ENCODE measurements at places on chromosomes 5 and 9.
A peak's percentile ranks its signal among the peaks of the same experiment; 100 is the strongest.

DNA sequence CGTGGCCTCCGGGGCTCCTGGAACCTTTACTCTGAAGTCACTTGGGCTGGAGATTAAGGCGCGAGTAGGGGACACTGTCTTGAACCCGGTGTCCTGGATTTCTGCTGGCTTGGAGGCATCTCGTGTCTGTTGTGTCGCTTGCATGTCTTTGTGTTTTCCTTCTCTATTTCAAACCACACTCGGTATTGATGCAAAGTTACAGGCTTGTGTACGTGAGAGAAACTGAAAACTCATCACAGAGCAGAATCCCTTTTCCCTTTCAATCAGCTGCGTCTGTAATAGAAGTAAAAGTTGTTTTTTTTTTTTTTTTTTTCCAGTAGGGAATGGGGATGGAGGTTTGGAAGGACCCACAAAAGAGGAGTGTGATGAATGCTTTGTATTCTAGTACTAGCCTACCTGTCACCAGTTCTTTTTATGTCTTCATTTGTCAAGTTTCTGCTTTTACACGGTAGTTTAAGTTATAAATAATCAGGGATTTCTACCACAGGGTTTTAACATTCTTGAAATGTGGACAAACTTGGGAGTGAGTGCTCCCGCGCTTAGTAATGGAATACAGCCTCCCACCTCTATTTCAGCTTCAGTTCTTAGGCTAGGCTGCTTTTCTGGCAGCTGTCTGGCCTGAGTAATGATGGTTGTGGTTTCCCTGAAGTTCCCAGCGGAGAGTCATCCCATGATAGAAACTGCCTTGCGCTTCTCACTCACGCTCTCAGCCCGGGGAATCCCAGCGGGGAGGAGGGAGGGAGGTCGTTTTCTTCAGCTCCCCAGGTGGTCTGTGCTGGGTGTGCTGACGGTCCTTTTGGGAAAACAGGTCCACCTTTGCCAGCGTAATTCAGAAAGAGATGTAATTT is 763 bp downstream of the TJP2 start:
- peak; percentile 95 for DNase-seq

- peak; percentile 70 for DNase-seq
Measured at GRCh38 chr9:112037281-112038016, 137.6 kb downstream of the SUSD1 start.

DNA sequence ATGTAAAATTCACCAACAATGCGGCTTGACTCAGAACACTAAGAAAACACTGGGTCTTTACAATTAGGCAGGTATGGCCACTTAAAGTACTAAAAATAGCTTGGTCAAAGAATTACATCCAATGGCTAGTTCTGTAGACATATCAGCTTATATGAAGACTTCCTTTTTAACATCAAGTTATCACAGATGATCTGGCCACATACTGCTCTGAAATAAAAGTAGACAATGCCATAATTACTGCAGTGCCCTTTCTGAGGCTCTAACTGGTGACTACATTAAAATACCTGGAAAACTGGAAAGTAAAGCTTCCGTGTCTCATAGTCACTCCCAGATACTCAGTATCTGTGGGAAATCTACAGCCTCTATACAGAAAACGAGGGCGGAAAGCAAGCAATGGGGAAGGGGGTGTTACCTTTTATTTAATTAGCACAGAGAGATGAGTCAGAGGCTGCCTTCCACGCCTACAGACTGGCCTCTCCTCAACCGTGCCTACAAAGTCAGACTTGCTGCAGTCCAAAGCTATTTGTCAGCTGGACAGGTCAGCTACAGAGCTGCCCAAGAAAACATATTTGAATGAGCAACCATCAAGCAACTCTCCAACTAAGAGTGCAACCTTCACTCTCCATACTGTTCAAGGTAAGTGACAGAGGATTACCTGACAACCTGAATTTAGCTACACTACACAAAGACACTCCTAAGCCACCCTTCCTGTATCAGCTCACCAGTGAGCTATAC is 8.7 kb downstream of the SERINC5 start:
- DNase-seq, result peak; percentile 91

GRCh38 chr5:59445741-59446140 is 447.8 kb downstream of the PDE4D start:
- peak; percentile 8 for DNase-seq

GRCh38 chr5:154202379-154203260 is 12.1 kb downstream of the GALNT10 start:
- DNase-seq, result no peak

DNA sequence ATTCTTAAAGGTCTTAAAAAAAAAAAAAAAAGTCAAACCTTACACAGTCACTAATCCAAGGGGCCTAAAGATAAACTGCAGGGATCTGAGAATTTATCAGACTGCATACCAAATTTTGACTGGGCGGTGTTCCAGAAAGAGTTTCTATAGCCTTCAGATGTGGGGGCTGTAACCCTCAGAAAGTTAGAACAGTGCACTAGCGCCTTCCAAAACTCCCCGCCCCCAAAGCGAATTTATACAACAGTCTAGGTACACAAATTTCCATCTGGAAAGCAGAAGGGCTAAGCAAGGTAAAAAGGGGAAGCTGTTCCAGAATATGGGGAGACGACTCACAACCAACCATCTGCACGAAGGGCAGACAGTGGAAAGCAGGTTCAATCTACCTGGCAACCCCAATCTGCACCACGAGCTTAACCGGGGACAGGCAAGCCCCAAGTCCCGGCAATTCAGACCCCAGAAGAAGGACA is 813 bp downstream of the ERMP1 start:
- DNase-seq, result no peak

- no peak for DNase-seq
Measured at GRCh38 chr9:68668127-68668526, 36.9 kb upstream of the PIP5K1B start.

GRCh38 chr9:131446276-131446675 is 52.4 kb downstream of the PRRC2B start:
- no peak for DNase-seq

DNA sequence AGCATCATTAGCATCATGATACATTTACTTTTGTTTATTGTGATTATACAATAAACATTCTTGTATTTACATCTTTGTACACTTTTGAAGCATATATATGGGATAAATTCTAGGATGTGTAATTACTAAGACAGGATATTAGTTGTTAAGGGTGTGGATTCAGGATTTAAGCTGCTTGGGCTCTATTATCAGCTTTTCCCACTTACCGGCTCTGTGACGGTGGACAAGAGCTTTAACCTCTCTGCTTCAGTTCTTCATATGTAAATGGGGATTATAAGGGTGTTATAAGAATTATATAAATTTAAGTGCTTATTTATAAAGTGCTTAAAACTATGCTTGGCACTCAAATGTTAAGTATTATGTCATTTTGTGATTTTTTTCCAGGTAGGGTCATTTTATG is 131.1 kb downstream of the FER start:
- DNase-seq, result no peak

DNA sequence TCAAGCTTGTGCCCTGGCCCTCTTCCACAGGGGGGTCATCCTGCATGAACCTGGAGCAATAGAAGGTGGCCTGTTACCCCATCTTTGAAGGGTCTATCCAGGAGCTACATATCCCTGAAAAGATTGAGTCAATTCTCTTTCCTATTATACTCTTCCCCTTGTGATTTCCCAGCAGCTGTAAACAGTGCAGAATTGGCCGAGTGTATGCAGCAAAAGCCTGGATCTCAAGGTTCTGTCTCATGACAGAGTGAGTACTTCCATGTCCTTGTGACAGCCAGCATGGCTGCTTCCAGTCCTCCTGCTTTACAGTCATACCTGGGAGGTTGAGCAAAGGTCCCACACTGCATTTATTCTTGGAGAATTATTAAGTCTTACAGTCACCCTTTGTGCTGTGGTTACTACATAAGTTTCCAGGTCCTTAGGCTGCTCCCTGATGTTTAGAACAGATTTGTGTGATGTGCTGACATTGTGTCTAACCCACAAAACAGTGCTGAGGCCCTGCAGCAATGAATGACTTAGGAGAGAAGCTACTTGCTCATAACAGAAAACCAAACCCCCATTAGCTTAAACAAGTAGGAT is 67.5 kb downstream of the NREP start:
- DNase-seq, result no peak

DNA sequence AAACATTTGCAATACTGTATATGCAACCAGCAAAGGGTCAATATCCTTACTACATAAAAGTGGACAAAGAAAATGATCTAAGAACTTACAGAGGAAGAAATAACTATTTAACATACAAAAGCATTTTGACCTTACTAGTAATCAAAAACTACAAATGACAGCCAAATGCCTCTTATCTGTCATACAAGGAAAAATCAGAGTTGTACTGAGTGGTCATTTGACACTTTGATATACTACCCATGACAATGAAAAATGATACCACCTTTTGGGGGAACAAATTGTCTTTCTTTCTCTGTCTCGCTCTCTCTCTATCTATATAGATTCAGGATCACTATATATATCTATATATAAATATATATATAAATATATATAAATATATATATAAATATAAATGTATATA is 50.4 kb upstream of the ZSWIM6 start:
- no peak for DNase-seq

DNA sequence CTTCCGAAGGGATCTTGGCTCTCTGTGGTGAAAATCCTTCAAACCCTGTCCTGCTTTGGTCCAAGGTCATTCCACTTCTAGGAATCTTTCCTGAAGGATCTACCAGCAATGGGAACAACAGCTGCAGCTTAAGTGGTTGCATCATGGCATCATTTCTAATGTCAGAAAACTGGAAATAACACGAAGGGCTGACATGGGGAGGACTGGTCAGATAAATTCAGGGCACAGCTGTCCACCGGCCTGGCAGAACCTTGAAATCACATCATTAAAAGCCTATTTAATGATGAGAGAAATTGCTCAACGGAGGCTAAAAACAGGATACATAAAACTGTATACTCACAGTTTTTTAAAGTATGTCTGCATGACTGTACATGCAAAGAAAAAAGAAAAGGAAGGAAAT is 28.3 kb downstream of the OLFML2A start:
- DNase-seq, result no peak

GRCh38 chr5:80208381-80208780 is 47.5 kb downstream of the SERINC5 start:
- no peak for DNase-seq

- DNase-seq, result no peak
Measured at GRCh38 chr9:125810161-125810560, 63.0 kb downstream of the PBX3 start.

- DNase-seq, result peak; percentile 3
Measured at GRCh38 chr5:114223866-114224265, 138.0 kb upstream of the KCNN2 start.

DNA sequence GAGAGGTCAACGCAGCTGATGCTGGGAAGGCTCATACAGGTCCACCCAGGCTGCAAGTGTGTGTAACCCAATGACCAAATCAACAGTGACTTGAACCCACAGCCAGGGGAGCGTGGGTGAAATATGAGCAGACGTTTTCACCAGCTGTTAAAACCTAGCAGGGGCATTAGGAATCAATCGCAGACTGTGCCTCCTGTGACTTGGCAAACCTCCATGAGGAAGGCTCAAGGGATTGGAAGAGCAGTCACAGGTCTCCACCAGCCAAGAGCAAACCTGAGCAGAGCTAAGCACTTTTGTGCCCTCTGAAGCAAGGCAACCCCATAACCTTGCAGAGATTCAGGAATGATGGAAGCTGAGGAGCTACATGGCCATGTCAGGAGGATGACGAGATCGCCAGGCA is 25.5 kb downstream of the INSYN2B start:
- no peak for DNase-seq

DNA sequence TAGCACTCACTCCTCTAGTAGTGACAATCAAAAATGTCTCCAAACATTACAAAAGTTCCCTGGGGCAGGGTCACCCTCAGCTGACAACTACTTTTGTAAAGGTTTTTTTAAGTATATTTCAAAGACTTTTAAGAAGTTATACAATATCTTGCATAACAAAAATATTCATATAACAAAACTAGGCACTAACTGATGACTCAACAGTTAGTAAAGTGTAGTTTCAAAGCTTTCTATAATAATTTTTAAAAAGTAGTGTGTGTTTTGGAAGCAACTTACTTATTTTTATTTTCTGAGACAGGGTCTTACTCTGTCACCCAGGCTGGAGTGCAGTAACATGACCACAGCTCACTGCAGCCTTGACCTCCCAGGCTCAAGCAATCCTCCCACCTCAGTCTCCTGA is 84.9 kb downstream of the BAAT start:
- no peak for DNase-seq

DNA sequence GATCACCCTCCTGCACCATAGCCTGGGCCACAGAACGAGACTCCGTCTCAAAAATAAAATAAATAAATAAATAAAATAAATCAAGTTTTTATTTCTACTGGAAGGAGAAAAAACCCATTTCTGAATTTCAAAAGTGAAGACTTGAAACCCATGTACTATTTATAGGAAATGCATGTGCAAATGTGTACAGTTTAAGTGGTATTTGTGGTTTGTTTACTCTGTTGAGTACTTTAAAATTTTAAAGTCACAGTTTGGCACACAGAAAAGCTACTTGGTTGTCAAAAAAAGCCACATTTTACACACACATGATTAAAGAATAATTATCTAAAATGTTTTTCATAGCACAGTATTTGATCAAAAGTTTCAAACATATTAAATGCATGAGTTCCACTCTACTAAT is 43.6 kb downstream of the NR3C1 start:
- no peak for DNase-seq

GRCh38 chr5:76716456-76717157 is 681 bp downstream of the F2R start:
- no peak for DNase-seq

GRCh38 chr5:100186181-100186580 is 349.0 kb upstream of the FAM174A start:
- no peak for DNase-seq

DNA sequence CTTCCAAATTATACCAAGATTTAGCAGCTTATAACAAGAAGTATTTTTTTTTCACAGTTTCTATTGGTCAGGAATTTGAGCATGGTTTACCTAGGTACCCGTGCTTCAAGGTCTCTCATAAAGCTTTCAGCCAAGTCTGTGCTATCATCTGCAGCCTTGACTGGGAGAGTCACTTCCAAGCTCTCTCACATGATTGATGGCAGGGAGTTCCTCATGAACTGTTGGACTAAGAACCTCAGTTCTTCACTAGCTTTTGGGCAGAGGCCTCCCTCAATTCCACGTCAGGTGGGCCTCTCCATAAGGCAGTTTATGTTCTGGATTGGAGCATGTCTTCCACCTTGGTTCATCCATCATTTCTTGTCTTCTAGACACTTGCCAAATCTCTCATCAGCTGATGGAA is 39.9 kb upstream of the APC start:
- DNase-seq, result no peak

DNA sequence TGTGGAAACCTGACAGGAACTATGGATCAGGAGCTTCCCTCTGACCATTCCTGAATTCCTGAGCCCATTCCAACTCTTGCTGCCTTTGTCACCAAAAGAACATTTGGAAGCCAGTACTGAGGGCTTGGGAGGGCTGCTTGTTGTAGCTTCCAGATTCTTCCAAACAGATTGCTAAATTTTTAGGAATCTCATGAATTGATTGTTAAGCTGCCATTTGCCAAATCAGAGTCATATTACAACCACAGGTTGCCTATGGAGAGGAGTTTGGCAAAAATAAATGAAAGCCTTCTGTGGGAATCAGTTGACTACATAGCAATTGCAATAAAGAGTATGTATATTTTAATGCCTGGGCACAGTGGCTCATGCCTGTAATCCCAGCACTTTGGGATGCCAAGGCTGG is 39.2 kb upstream of the SLC28A3 start:
- no peak for DNase-seq

- DNase-seq, result no peak
Measured at GRCh38 chr9:21053851-21054250, 22.4 kb upstream of the HACD4 start.

GRCh38 chr5:141100243-141100805 is at the start of gene PCDHB3:
Gene PCDHB3 (plus strand): TSS chr5:141100473. CDS start chr5:141100650, 177 bp downstream.
- DNase-seq, result peak; percentile 5
